ENCODE measurements at places on chromosomes 3 and 15.

GRCh38 chr3:165283328-165283727 is 87.1 kb upstream of the SLITRK3 start:
- no peak for DNase-seq

DNA sequence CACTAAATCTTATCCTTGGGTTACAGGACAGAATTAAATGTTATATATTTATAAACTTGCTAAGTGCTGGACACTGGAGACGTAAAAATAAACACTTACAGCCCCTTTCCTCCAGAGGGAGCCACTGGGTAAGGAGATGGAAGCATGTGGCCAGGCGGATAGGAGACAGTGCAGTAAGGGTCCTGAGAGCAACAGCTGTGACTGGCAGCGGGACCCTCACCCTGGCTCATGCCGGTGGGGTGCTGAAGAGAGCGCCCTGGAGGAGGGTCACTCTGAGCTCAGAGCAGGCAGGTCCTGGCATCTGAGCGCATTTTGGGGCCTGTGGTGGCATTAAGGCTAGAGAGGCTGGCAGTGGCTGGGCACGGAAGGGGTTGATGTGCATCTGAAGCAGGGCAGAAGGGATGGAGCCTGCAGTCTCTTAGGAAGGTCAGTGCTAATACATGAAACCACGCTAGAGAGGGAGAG is 16.0 kb downstream of the SEC61A1 start:
- no peak for DNase-seq

DNA sequence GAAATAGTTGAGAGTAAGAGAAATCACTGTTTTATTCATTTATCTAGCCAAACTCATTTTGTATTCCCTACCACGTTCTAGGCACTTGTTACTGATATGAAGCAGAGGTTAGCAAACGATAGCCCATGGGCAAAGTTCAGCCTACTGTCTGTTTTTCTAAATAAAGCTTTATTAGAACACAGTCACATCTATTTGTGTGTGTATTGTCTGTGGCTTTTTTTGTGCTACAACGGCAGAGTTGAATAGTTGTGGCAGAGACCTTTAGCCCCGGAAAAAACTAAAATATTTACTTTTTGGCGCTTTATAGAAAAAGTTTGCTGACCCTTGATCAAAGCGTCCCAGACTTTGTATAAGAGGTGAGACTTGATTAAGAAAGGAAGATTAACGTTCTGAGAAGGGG is 289.1 kb upstream of the CFAP20DC start:
- DNase-seq: no peak

DNA sequence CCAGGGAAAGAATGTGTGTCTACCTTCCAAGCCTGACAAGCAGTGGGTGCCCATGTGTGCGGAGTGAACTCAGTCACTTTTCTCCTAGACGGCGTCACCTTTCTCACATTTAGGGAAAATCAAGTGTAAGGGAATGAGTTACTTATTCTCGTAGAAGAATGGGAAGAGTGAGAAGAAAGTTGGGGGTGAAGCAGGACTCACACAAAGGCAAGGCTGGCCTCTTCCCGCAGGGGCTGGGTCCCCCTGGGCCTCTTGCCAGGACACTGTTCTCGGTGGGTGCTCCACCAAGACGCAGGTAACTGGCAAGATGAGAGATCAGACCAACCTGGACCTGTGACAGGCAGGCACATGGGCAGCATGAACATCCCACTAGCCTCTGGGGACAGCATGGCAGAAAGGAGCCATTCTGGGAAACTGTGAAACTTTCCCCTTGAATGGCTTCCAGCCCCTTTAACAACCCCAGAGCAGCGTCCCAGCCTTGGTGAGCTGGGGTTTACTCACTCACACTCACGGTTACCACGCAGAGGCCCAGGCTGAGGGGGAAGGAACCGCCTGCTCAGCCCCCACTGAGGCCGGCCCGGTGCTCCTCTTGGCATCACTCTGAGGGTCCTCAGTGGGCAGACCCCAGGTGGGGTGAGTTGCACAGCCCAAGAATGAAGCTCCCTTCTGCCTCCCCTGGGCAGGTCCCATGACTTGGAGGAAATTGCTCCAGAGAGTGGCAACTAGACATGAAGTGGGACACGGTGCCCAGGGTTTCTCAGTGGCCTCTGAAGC is 15.0 kb upstream of the SRP14 start:
- DNase-seq: no peak

DNA sequence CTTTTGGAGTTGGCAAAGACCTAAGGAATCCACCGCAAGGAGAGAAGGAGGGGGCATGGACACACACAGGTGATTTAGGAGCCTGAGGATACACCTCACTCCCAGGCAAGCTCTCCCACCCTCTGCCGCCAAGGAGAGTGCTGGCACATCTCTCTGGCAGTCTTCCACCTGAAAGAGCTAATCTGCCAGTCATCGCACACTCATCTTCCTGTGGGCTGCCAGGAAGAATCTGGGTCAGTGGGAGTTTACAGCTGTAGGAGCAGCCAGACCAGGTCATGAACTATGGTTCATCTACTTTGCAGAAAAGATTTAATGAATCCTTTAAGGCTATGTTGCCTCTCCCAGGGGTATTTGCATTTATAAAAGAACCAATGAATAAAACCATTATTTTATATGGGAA is 170.6 kb upstream of the TSC22D2 start:
- DNase-seq: no peak

DNA sequence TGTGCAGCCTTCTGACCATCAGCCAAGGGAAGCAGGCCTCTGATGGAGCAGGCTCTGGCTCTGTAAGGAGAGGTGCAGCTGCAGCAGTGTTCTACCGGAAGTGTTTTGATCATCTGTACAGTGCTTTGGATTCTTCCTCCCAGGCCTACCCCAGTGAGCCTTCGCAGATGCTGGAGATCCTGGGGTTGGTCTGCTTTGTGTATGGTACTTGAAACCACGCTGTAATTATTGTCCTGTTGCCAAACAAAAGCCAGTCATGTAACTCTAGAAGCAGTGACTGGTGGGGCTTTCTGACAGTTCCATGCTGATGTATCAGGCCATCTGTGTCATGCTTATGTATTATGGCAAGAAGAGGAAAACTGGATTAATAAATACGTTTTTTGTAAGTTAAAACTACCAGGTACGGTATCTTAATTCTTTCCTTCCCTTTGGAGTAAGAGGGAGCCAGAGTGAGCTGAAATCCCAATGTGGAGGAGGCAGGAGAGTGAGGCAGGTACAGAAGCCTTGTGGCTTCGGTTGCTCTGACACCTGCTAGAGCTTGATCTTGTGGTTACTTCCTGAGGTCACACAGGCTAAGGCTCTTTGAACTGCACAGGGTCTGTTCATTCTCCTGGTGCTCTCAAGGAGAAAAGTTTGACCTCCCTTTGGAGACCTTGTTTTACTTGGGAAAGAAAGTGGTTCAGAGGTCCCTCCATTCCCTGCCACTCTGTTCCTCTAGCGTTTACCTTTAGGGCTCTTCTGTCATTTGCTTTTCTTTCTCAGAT is 3.7 kb downstream of the TMEM42 start:
- no peak for DNase-seq

GRCh38 chr15:99906793-99907192 is 173.6 kb upstream of the LYSMD4 start:
- DNase-seq: no peak

GRCh38 chr15:98620020-98620419 is 28.3 kb upstream of the IGF1R start:
- no peak for DNase-seq

DNA sequence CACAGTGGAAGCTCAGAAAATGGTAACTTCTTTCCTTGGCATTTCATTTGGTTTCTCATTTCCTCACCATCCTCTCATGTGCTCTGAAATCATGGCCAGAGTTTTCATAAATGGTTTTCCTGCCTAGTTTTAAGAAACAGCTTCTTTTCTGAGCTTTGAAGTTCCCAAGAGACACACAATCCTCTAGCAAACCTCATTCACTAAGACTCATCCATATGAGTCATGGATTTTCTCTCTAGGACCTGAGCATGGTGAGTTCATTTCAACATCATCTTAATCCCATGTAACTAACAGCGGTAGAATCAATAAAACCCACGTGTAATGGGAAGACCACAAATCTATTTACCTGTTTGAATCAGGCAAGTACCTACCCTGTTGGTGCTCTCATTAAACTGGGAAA is 274.5 kb upstream of the LRTM1 start:
- no peak for DNase-seq

- no peak for DNase-seq
Observed at GRCh38 chr3:59677747-59678702, 628.2 kb upstream of the CFAP20DC start.

Measured in activated CD4-positive, alpha-beta T cell treated with anti-CD3 and anti-CD28 coated beads, Interleukin-2, amount 50 U/mL, for 24 hours (primary cell).